ENCODE measurements at places on chromosomes 4 and X. TPM values are rescaled to one million over a fixed set of nuclear protein-coding genes. Genes with fewer than 3 reads are reported as not detected.

- no peak overlapping the region for H3K4me3 ChIP-seq
- H3K36me3 ChIP-seq: no peaks in the 10 kb centered on the region
- no peaks in the 10 kb centered on the region for H3K4me1 ChIP-seq
- no peak overlapping the region for H3K27ac ChIP-seq
- H3K27me3 ChIP-seq: no peaks in the 10 kb centered on the region
Observed at GRCh38 chrX:112235547-112235946, 153.0 kb upstream of the TRPC5 start.

GRCh38 chr4:119652998-119653397 is 24.4 kb upstream of the PDE5A start:
- H3K27ac ChIP-seq: no peak overlapping the region
- no peak overlapping the region for H3K4me3 ChIP-seq
- H3K4me1 ChIP-seq: no peaks in the 10 kb centered on the region
- H3K36me3 ChIP-seq: no peaks in the 10 kb centered on the region
- DNase-seq: no peak

DNA sequence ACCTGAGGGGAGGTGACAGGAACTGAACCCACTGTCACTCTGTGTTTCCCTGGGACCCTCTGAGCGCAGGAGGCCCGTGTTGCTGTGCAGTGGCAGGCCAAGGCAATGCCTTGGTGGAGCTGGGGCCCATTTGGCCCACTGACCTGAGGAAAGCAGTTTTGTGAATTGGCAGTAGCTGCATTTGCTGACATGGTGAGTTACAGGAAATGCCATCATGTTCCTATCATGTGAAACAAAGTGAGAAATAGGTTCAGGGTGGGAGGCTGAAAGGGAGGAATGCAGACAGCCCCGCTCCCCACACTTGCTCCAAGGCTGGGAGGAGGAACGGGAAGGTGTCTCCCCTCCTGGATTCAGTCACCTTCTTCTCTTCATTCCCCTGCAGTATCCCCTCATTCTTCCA is 146.1 kb downstream of the PTTG2 start:
- no peaks in the 10 kb centered on the region for H3K27me3 ChIP-seq
- DNase-seq: no peak
- H3K4me3 ChIP-seq: no peak overlapping the region
- no peak overlapping the region for H3K27ac ChIP-seq

DNA sequence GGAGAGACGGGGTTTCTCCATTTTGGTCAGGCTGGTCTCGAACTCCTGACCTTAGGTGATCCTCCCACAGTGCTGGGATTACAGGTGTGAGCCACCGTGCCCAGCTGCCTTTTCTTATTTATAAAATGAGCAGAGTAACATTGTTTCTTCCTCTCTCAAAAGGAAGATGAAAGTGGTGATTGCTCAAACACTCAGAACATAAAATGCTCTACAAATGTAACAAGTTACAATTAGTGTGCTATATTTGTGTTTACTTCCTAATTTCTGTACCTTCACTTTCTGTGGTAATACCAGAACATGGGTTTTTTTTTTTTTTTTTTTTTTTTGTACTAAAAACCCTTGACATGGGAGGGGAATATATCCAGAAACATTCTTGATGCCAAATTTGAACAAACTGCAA is 197.9 kb downstream of the MGST2 start:
- no peaks in the 10 kb centered on the region for H3K4me1 ChIP-seq
- no peaks in the 10 kb centered on the region for H3K36me3 ChIP-seq
- no peak overlapping the region for H3K4me3 ChIP-seq
- no peaks in the 10 kb centered on the region for H3K27me3 ChIP-seq
- DNase-seq: no peak
- H3K27ac ChIP-seq: no peak overlapping the region

The NSUN7 gene
- total RNA-seq: 16.3 TPM

The XG gene
- total RNA-seq: 9.0 TPM

DNA sequence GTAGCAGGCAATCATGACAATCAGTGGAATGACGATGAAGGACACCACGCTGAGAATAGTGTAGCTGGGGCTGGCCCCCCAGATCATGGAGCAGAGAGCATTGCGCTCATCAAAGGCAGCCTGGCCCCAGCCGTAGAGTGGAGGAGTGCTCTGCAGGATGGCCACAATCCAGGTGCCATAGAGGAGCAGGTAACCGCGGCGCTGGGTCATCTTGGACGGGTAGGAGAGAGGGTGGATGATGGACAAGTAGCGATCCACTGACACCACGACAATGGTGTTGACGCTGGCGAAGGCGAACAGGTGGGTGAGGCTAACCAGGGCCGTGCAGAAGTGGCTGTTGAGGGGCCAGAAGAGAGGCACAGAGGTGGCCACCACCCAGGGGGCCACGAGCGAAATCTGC is 2.8 kb downstream of the GPR101 start:
- no peak overlapping the region for H3K27ac ChIP-seq
- no peaks in the 10 kb centered on the region for H3K27me3 ChIP-seq
- H3K4me1 ChIP-seq: no peaks in the 10 kb centered on the region
- no peaks in the 10 kb centered on the region for H3K36me3 ChIP-seq
- no peak overlapping the region for H3K4me3 ChIP-seq
- no peak for DNase-seq

DNA sequence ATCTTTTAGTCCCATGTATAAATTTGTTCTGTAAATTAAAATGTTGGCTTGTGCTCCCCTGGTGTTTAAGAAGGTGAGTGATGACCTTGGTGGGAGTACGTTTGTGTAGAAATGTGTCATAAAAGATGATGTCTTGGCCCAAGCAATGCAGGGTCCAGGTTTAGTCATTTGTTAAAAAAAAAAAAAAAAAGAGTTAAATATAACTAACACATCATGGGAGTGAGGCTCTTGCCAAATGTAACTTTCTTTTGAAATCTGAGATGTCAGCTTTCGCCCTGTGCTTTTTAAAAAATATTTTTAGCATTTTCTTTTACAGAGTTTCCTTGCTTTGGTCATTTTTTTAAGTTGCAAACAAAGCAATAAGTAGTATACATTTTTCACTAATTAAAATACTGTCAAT is 135.6 kb downstream of the FBXO8 start:
- no peaks in the 10 kb centered on the region for H3K36me3 ChIP-seq
- H3K4me1 ChIP-seq: peaks cover 2% of the 10 kb centered on the region
- no peak overlapping the region for H3K4me3 ChIP-seq
- H3K27ac ChIP-seq: no peak overlapping the region
- no peak for DNase-seq

- DNase-seq: no peak
- H3K27me3 ChIP-seq: no peaks in the 10 kb centered on the region
- no peaks in the 10 kb centered on the region for H3K4me1 ChIP-seq
- no peak overlapping the region for H3K27ac ChIP-seq
Observed at GRCh38 chr4:38166768-38167167, 206.6 kb downstream of the PTTG2 start.

DNA sequence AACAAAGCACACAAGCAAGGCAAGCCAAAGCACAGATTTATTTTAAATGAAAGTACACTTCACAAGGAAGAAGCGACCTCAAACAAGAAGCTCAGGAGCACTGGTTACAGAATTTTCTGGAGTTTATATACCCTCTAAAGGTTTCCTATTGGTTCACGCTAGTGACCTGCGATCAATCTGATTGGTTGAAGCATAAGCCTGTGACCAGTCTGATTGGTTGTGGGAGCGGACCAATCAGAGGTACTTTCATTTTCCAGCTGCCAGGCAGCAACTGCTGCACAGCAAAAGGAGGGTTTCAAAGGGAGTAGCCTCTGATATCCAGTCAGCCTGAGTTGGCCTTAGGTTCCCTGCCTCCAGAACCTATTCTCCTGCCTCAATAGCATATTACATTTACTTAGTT is 4.6 kb upstream of the AREG start:
- H3K4me1 ChIP-seq: no peaks in the 10 kb centered on the region
- no peak for DNase-seq
- H3K27ac ChIP-seq: no peak overlapping the region
